Spleen (tissue), 13 donors: ENCODE measurements at places on chromosomes 3 and 15.

GRCh38 chr3:81898336-81898735, 136.9 kb upstream of the GBE1 start:
- no peak overlapping the region for H3K27ac ChIP-seq
- no peaks in the 10 kb centered on the region for H3K36me3 ChIP-seq
- DNase-seq: no peak
- H3K4me1 ChIP-seq: no peaks in the 10 kb centered on the region
- H3K4me3 ChIP-seq: no peak overlapping the region

GRCh38 chr3:193946945-193947344, 189.0 kb upstream of the HES1 start:
- H3K27me3 ChIP-seq: no peaks in the 10 kb centered on the region
- H3K36me3 ChIP-seq: no peaks in the 10 kb centered on the region
- no peak overlapping the region for H3K27ac ChIP-seq
- no peak for DNase-seq
- no peaks in the 10 kb centered on the region for H3K4me1 ChIP-seq

DNA sequence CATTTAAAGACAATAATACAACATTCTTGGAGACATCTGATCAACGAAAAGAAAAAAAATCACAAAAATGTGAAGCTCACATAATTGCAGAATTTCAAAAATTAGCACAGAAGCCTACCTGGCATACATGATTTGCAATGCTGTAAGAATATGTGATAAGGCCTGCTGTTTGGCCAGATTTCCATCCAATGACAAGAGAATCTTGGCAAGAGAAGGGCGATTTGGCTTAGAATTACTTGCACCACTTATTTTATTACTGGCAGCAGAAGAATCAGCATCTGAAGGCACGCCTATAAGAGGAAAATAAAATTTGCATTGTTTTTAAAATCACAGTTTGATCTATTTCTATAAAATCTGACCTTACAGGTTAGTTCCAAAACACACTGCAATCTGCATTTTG, 70.3 kb upstream of the OCA2 start:
- H3K27me3 ChIP-seq: no peaks in the 10 kb centered on the region
- H3K27ac ChIP-seq: no peak overlapping the region
- H3K4me3 ChIP-seq: no peak overlapping the region
- H3K4me1 ChIP-seq: no peaks in the 10 kb centered on the region

DNA sequence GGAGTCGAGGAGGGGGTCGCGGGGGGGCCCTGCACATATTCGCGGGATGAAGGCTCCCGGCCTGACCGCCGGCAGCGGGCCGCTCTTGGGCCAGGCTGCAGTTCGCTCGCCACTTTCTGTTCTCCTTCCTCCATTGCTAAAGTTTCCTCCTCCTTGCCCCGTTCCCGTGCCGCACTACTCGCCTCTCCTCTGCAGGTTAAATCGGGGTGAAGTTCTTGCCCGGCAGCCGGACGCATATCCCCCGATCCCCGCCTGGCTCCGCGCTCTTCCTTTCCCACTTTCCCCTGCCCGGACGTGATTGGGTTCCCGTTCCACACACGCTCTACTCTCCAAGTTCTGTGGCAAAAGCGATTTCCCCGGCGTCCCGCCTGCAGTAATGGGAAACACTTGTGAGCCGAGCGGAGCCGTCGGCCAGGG, 556 bp downstream of the CRYBG3 start:
- H3K4me1 ChIP-seq: peaks cover 15% of the 10 kb centered on the region
- no peaks in the 10 kb centered on the region for H3K36me3 ChIP-seq
- H3K4me3 ChIP-seq: peak overlapping the region; percentile 85
- peak overlapping the region; percentile 91 for H3K27ac ChIP-seq
- peaks cover 49% of the 10 kb centered on the region for H3K27me3 ChIP-seq
- DNase-seq: no peak

DNA sequence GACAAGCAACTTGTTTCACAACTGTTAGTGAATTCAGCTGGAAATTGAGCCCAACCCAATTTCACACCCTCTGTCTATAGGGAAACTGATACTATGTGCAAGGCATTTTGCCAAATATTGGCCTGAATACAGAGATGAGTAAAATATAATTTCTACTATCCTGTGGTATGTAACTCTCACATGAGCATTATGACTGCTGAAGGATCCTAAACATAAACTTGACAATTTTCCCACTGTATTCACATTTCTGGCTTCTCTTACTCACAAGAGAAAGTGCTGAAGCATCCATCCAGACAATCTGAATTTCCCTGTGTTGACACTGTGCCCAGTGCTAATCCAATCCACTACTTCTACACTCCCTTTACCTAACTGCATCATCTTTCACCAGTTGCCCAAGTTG, 28.4 kb downstream of the SERPINI2 start:
- H3K4me3 ChIP-seq: no peak overlapping the region
- H3K36me3 ChIP-seq: no peaks in the 10 kb centered on the region

DNA sequence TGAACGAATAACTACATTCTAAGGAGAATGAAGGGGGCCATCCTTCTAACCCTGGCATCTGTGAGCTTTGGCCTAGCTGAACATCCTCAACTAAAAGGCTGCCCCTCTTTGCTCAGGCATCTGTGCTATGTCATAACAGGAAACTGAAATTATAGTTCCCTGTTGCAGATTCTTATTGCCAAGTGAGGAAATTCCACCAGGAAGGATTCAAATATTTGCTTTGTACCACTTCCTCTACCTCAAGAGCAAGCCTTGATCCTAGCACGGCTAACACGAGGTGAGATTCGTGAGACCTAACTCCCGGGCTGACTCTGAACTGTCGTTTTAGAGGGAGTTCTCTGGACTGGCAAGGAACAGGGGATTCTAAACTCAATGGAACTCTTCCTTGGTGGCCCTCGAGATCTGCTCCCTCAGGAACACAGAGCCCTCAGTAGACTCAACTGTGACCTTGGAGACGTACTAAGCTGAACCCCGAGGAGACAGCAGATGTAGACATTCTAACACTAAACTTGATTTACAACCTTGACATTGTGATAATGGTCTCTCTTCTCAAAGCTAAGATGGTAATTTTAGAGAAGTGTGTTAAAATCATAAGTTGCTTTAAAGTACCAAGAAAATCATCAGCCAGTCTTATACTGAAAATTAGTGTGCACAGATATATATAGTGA, 4.2 kb downstream of the SPG21 start:
- peak overlapping the region; percentile 67 for H3K27ac ChIP-seq
- H3K27me3 ChIP-seq: no peaks in the 10 kb centered on the region
- H3K4me3 ChIP-seq: no peak overlapping the region
- H3K36me3 ChIP-seq: no peaks in the 10 kb centered on the region
- H3K4me1 ChIP-seq: peaks cover 80% of the 10 kb centered on the region

GRCh38 chr3:53843195-53844177, 2.7 kb downstream of the CHDH start:
- no peak for DNase-seq
- H3K27me3 ChIP-seq: peaks cover 19% of the 10 kb centered on the region
- no peaks in the 10 kb centered on the region for H3K36me3 ChIP-seq
- peaks cover 20% of the 10 kb centered on the region for H3K4me1 ChIP-seq
- H3K27ac ChIP-seq: no peak overlapping the region
- H3K4me3 ChIP-seq: no peak overlapping the region

GRCh38 chr3:129715854-129716253, 109.4 kb upstream of the PLXND1 start:
- DNase-seq: no peak
- H3K36me3 ChIP-seq: no peaks in the 10 kb centered on the region
- no peaks in the 10 kb centered on the region for H3K27me3 ChIP-seq

- H3K27ac ChIP-seq: no peak overlapping the region
- no peak overlapping the region for H3K4me3 ChIP-seq
- no peak for DNase-seq
- H3K36me3 ChIP-seq: no peaks in the 10 kb centered on the region
- H3K4me1 ChIP-seq: no peaks in the 10 kb centered on the region
Observed at GRCh38 chr3:18649666-18650363, 224.7 kb upstream of the SATB1 start.

DNA sequence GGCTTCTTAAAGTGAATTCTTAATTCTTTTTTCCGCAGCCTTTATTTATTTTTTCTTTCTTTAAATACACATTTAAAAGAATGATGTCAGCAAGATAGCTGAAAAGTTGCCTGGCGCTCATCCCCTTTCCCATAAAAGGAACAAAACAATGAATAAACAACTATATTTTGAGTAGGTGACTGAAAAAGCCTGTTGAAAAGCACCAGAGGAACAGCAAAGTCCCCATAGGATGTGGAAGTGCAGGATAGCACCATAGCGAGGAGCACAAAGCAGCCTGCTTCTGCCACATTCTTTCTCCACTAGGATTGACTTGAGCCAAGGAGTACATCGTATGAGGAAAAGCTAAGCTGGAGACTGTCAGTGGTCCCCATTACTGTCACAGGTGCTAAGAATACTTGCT, 754.9 kb downstream of the SQOR start:
- H3K4me1 ChIP-seq: no peaks in the 10 kb centered on the region
- H3K36me3 ChIP-seq: no peaks in the 10 kb centered on the region

DNA sequence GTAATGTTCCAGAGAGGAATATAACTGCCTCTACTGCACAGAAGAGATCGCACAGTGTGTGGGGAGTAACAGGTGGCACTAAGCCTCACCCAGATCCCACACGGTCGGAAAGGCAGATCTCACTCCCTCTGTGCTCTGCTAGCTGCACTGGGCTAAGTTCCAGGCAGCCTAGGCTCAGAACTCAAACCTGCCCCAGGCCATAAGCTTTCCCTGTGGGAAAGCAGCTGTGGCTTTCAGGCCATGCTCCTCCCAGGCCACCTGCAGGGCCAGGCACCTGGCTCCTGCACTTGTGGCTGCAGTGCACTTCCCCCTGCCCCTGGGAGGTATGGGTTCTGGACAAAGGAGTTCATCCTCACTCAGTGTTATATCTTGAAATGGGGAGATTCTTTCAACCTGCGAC, 27.5 kb downstream of the PCCB start:
- peaks cover 6% of the 10 kb centered on the region for H3K4me1 ChIP-seq
- H3K36me3 ChIP-seq: no peaks in the 10 kb centered on the region
- no peak overlapping the region for H3K4me3 ChIP-seq
- no peak overlapping the region for H3K27ac ChIP-seq

DNA sequence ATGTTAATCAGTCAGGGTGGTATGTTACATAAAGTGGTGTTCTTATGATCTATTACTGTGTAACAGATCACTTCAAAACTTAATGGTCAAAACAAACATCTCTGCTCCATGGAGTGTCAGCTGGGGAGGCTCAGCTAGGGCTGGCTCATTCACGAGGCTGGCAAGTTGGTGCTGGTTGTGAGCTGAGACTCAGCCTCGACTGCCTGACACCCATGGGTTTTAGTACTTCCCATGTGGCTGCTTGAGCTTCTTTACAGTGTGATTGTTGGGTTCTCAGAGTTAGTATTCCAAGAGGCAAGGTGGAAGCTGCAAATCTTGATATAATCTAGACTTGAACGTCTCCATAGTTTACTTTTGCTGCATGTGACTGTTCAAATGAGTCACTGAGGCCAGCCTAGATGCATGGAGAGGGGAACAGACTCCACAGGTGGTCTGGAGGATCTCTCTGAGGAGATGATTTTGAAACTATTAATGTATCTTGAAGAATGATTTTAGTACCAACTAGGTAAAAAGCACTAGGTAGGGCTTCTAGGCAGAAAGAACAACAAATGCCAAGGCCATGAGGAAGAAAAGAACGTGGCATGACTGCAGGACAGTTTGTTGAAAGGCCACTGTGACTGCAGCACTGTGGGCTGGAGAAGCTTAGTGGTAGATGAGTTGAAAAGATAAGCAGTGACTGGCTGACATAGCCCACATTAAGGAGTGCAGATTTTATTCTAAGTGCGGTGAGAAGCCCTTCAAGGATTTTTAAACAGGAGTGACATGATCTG, 281.1 kb upstream of the PROK2 start:
- H3K4me3 ChIP-seq: no peak overlapping the region
- no peaks in the 10 kb centered on the region for H3K27me3 ChIP-seq
- H3K36me3 ChIP-seq: no peaks in the 10 kb centered on the region
- no peak for DNase-seq

GRCh38 chr15:100867433-100867832, 12.2 kb upstream of the ALDH1A3 start:
- H3K36me3 ChIP-seq: no peaks in the 10 kb centered on the region
- H3K27me3 ChIP-seq: no peaks in the 10 kb centered on the region
- no peak overlapping the region for H3K4me3 ChIP-seq
- no peaks in the 10 kb centered on the region for H3K4me1 ChIP-seq

DNA sequence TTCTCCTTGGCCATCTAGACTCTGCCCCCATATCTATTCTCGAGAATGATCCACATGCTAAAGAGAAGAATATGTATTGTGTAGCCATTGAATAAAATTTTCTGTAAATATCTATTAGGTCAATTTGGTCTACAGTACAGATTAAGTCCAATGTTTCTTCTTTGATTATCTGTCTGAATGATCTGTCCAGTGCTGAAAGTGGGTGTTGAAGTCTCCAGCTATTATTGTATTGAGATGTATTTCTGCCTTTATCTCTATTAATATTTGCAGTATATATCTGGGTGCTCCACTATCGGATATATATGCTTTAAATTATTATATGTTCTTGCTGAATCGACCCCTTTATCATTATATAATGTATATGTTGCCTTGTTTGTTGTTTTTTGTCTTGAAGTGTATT, 384.9 kb upstream of the ROBO1 start:
- H3K27me3 ChIP-seq: no peaks in the 10 kb centered on the region
- H3K4me1 ChIP-seq: no peaks in the 10 kb centered on the region
- no peak for DNase-seq
- H3K36me3 ChIP-seq: no peaks in the 10 kb centered on the region

DNA sequence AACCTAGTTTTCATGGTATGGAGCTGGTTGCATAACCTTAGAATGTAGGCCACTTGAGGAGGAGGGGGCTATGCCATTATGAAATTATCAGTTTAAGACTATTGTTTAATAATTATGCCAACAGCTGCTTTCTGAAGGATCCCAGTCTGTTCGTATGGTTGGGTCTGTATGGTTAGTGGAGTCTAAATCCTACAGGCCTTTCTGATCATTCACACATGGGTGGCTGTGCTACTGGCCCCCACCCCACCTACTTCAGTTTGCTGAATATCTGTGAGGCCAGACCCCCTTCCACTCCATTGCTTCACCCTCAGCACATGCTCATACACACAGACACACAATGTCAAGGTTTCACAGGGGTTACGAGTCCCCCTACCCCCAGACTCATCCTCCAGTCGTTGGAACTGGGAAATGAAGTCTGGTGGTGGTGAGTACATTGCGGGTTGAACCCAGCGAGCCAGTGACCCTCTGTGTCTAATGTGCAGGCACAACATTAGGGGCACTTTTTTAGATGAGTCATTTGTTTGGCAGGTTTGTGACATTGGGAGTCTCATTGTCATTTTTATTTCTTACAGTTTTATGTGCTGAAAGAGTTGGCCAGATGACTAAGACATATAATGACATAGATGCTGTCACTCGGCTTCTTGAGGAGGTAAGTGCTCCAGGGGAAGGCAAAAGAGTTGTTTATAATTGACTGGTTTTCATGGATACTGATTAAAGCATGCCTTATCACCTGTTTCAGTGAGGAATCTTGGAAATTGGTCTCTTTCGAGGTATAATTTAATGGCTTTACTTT, 85.3 kb downstream of the TRAK1 start:
- no peak overlapping the region for H3K27ac ChIP-seq
- H3K4me3 ChIP-seq: no peak overlapping the region
- peaks cover 28% of the 10 kb centered on the region for H3K4me1 ChIP-seq
- no peaks in the 10 kb centered on the region for H3K27me3 ChIP-seq
- H3K36me3 ChIP-seq: peaks cover 8% of the 10 kb centered on the region

GRCh38 chr15:98076021-98076816, 115.7 kb downstream of the ARRDC4 start:
- no peaks in the 10 kb centered on the region for H3K27me3 ChIP-seq
- H3K4me1 ChIP-seq: no peaks in the 10 kb centered on the region
- H3K27ac ChIP-seq: peak overlapping the region; percentile 80
- no peak overlapping the region for H3K4me3 ChIP-seq
- no peak for DNase-seq
